ENCODE measurements at places on chromosomes 4 and X.

DNA sequence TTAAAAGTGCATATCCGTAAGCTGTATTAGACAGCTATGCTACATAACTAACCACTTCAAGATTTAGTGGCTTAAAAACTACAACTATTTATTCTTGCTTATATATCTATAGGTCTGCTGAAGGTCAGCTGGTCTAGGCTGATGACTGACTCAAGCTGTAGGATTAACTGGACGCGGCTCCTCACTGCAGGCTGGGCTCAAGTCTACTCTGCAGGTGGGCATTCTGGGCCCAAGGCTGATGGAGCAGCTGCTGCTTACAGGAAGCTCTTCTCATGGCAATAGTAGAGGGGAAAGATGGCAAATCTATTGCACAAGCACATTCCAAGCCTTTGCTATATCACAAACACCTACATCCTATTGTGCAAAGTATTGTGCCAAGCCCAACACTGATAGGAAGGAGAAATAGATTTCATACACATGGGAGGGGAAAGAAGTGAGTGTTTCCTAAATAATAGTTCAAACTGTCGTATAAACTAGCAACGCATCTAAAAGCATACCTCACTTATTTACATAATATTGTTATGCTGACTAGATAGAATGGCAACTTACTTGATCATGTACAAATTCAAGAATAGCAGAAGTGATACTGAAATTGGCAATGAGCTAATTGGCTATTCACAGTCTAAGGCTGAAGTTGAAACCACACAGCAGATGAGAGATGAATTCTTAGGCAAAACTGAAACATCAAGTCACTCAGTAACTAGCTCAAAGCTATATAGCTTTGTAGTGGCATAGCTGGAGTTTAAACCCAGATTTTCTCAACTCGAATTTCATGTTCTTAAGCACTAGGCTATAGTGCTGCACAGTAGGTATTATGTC lies 263.8 kb downstream of the NKX6-1 start:
- no peak for DNase-seq

GRCh38 chr4:14581741-14582140 lies 420.5 kb upstream of the CPEB2 start:
- DNase-seq = no peak

DNA sequence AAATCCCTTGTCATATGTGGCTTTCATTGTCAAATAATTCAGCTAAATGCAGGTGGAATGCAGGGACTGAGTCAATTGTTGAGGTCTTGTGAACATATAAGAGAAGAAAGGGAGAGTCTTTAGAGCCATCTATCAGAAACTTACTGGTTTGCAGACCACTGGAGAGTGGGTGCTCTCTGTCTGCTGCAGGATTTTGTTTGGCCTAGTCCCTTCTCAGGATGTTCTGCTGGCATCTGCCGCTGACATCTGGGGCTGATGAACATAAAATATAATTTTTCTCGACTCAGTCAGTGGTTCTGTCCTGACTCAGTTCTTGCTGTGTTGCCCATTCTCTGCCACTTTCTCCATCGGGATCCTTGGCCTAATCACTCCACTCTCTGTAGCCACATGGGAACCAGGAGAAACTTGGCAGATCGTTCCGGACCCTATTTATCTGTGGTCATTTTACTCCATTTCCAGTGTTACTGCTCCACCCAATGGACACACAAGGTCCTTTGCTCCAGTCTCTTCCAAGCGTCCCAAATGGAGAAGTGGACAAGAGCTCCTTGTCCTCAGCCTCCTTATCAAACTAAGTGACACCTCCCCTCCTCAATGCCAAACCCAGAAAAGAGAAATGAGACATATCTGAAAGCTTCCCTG lies 436.2 kb downstream of the FAT4 start:
- DNase-seq = no peak

DNA sequence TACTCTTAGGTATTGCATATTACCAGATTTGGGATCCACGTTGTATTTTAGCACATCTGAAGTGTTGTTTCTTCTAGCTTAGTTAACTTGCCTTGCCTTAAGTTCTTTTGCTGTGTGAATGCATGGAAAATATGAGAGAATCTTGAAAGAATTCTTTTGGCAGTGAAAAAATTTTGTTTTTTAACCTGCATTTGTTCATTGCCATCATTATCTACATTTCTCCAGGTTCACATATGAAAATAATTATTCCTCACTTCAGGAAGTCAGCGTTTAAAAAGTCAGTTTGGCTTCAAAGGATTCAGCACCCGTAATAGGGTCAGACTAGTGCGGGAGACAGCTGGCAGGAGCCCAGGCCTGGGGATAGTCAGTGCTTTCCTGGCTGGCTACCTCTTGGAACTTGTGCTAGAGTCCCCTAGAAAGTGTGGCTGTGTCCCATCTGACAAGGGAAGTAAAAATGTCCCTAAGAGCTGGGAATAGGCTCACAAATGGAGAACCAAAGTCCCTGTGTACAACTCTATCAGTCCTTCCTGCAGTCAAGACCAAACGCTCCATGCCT lies 251.9 kb upstream of the KLF3 start:
- DNase-seq = no peak

GRCh38 chr4:159451006-159451405 lies 348.1 kb downstream of the RAPGEF2 start:
- no peak for DNase-seq

- DNase-seq = no peak
Measured at GRCh38 chr4:6235012-6235411, 34.6 kb upstream of the WFS1 start.
